ENCODE measurements at places on chromosomes 7 and 10.

DNA sequence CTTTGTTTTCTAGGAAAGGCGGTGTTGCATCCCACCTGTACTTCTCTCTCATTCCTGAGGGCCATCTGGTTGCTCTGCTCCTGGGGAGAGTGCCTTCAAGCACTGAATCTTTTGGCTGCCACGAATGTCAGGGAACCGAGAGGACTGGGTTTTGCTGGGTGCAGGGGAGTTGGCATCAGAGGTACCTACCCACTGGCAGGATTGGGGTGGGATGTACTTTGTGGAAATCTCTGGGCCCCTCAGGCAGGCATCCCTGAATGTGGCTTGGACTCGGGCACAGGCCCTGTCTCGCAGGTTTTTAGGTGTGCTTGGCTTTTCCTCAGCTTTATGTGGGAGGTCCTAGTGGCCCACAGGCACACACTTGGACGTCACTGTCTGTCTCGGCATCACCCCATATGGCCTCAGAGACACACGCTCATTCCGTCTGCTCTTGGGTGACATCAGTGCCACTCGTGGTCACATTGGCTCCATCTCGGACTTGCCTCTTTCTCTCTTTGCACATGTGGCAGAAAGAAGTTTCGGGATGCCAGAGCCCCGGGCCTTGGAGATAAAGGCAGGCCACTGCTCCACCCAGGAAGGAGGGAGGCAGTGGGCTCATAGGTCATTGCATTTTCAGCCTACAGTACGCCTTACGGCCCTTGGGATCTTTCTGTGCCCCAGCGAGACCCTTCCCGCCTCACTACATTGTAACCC lies 325.6 kb downstream of the ZNF716 start:
- no peak for DNase-seq

- DNase-seq: no peak
Observed at GRCh38 chr10:104258209-104258608, 3.5 kb downstream of the GSTO1 start.

DNA sequence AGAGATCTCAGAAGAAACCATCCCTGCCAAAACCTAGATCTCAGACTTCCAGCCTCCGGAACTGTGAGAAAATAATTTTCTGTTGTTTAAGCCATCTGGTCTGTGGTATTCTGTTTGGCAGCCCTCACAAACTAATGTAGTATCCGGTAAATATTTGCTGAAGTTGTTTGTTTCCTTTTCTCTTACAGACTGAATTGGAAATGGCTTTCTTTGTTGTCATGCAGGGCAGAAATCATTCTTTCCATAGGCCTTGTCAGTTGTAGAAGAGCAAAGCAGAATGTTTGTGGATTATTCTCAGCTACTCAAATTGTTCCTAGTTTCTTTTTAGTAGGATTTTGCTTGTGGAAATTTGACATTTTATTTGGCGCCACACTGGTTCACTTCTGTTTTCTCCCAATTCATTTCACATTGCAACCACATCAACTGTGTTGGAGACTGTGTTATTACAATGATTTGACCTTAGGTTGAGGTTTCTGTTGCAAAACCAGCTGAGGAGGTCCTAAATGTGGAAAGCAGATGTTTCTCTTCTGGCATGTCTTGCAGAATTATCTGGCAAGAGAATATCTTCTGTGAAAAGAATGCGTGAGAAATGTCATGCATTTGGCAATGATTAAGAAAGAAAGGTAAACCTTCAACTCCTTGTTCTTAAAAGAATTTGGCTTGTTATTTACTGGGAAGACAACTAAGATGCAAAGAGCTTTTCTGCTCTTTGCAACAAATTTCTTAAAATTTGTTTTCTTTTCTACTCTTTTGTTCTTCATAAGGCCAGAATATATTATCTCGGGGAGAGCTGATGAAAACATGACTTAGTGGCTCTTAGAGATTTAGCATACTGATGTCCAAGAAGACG lies 25.8 kb downstream of the ACTA2 start:
- no peak for DNase-seq

DNA sequence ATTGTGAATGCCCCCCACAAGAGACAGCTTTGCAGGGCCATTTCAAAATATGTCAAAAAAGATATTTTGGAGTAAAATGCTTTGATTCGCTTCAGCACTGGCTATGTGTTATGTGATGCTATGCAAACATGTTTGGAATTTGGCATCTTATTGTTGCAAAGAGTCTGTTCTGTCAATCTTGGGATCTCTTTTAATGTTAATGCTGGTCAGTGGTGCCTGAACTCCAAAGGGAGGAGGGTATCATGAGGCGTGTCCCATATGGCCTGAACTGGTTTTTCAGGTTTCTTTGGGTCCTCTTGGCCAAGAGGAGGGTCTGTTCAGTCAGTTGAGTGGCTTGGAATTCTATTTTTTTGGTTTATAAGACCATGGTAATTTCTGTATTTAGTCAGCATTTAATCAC lies 81.4 kb downstream of the HECW1 start:
- no peak for DNase-seq

DNA sequence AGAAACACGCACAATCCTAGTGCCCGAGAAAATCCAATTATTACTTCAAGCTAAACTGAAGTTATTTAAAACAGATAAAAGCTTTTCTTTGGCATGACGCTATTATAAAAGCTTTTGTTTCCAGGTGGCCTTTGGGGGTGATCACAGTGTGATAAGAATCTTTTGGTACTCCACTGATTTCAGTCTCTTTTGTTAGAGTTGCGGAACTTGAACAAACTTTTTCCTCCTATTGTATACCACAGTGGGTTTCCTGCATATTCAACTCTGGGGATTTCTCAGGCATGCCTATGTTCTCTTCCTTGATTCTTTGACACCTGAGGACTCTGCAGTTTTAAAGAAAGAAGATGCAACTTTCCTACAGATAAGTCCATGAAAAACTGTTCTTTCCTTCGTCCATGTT lies 99.7 kb upstream of the PITRM1 start:
- DNase-seq: no peak

- no peak for DNase-seq
Observed at GRCh38 chr10:94859086-94859485, 79.4 kb upstream of the CYP2C9 start.

GRCh38 chr7:45920502-45921380 lies at the start of gene IGFBP3:
Gene IGFBP3 (minus strand): TSS chr7:45921272. CDS start chr7:45921140, 132 bp downstream.
- no peak for DNase-seq

DNA sequence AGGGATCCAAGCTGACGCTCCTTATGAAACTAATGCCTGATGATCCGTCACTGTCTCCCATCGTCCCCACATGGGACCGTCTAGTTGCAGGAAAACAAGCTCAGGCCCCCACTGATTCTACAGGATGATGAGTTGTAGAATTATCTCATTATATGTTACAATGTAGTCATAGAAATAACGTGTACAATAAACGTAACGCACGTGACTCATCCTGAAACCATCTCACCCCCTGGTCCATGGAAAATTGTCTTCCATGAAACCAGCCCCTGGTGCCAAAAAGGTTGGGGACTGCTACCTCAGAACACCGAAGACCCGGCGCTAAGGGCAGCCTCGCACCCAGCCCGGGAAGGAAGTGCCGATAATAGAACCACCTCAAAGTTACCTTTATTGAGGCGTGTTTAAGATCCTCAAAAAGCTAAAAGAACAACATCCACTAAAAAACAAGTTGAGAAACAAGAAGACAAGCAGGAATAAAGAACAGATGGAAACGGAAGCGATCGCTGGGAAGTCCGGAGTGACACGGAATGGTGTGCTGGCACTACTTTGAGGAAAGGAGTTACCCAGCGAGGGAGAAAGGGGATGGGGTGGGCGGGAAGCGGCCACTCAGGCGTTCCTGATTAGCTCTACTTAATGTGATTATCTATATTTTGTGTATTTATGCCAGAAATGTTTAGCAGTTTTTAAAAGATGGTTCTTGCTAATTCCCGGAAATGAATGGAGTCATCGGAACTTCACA lies 50.1 kb upstream of the PRKAR1B start:
- no peak for DNase-seq

GRCh38 chr10:77577666-77578229 lies 59.9 kb downstream of the KCNMA1 start:
- DNase-seq: no peak

DNA sequence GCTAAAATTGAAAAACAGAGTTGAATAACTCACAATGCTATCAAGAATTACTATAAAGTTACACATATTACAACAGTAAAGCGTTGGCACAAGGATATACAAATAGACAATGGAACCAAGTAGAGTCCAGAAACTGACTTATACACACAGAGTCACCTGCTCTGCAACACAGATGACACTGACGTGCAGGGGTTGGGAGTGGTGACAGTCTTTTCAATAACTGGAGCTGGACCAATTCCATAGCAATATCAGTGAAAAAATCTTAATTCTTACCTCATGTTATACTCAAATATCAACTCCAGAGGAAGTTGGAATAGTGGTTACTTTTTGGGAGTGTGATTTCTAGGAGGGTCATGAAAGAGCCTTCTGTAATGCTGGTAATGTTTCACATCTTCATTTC lies 62.5 kb upstream of the NPY start:
- DNase-seq: no peak

DNA sequence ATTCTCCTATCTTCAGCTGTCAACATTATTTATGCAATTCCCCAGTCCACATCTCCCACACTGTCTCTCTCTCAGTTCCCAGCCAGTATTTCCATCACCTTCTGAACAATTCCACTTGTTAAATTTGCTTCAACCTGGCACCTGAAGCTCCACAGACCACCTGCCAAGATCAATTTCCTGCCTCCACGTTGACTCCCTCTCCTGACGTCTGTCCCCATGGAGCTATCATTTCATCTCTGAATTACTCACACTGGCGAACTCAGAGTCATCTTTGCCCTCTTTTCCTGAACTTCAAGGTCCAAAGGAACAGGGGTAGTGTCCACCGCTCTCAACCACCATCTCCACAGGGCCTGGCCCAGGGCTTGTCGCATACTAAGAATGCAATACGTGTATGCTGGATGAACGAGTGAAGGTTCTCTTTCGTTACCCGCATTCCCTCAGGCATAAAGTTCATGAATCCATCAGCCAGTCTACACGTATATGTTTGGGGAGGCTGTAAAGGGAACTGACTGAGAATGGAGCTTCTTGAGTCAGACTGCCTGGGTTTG lies 183.3 kb downstream of the JCAD start:
- DNase-seq: no peak

- DNase-seq: no peak
Observed at GRCh38 chr10:10293481-10293951, 724.2 kb upstream of the CELF2 start.

DNA sequence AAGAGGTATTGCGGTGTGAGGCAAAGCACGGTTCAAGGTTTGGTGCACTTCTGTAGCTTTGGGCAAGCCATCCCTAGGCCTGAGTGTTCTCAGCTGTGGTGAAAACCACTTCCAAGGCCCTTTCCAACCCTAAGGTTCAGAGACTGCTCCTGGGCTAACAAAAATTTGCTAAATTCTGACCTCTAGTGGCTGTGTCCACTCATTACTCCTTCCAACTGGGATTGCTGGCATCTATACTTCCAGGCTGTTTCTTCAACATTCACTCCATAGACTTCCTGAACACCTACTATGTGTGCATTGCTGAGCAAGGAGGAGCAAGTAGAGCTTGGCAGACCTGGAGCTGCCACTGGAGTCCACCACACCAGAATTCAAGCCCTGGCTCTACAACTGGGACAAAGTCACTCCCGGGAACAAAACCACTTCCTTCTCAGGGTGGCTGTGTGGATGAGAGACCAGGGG lies 29.3 kb upstream of the SH3PXD2A start:
- no peak for DNase-seq

DNA sequence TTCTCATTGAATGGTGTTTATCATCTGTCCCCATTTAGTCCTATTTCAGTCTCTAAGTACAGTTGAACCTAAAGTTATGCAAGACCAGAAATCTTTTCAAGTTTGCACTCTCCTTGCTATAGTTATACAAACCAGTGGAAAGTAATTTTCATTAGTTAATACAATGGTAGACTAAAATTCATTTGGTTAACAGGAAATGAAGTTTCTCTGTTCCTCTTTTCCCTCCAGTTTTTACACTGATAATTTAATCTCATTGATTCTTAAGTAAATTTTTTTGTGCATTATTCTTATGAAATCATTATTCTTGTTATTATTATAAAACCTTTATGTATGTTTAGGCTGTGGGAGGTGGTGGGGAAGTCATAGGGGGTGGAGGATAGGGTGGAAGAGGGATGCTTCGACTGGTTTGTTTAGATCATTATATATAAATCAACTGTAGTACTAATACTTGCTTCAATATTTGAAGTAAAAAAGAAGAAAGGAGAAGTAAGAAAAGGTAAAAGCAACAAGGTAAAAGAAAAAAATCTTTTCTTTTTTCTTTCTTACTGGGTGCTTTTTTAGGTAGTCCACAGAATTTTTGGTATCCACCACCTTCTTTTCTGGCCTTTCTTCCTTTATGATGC lies 104.1 kb downstream of the GPR85 start:
- no peak for DNase-seq

- no peak for DNase-seq
Observed at GRCh38 chr10:64037071-64037661, 516.0 kb downstream of the REEP3 start.

GRCh38 chr10:132448248-132448731 lies 51.3 kb downstream of the PWWP2B start:
- DNase-seq: peak; percentile 84
